NCI-H510A (cell line): ENCODE measurements at places on chromosomes 16 and 17.
A peak's percentile ranks its signal among the peaks of the same experiment; 100 is the strongest.

- DNase-seq, result peak; percentile 89
These were observed 826 bp upstream of the GSE1 start for GRCh38 chr16:85612191-85612800.

DNA sequence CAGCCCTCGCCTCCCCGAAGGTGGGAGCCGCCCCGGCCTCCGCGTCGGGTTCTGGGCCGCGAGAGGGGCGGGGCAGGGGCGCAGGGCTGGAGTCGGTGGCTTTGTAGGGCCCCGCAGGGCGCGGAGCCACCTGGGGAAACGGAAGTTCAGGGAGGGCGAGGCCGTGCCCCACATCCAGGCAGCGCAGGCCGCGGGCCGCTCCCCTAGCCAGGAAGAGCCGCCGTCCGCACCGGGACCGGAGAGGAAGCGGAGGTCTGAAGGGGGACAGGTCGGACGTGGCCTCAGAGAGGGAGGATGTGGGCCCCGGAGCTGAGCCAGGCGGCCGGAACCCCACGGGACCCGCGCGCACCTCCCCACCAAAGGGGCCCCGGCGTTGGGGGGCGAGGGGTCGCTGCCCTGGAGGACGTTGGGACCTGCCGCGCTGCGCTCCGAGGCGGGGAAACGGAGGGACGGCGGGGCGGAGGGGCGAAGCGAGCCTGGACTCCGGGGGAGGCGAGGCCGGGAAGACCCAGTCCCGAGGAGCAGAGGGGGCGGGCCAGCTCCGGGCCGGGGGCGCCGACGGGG is 482 bp upstream of the SLC16A3 start:
- no peak for DNase-seq

DNA sequence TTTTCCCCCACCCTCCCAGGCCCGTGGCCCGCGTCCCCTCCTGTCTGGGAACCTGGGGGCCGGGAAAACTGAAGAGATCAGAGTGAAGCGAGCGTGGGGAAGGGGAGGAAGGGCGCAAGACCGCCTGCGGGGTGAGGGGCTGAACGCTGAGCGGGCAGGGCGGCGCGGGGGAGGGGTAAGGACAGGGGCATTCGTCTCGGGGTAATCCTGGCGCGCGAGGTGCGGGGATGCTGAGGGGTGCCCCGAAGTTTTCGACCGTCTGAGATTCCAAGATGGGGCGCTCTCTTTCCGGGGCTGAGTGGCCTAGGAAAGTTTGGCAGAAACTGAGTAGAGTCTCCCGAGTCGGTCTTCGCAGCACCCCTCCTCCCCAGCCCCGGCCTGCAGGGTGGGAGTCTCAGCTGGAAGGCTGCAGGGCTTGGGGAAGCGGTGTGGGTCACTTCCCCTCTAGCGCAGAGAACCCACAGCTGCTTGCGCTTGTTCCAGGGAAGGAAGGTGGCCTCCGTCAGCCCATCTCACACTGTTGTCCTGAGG is 555 bp downstream of the TTYH2 start:
- no peak for DNase-seq

DNA sequence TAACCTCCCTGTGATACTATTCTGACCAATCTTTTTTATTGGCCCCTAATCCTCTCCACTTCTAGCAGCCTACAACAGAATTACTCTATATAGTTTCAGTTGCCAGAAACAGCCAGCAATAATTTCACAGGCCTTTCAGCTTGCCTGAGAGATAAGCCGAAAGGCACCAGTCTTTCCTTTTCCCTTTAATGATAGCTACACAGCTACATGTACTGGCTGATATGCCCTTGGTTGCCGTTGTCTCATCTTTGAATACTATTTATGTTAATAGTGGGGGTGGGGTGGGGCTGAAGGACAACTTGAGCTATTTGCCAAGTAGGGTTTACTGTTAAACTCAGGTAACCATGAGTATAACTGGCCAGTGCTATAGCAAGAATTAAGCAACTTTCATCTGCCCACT is 35.8 kb upstream of the RASL10B start:
- no peak for DNase-seq

DNA sequence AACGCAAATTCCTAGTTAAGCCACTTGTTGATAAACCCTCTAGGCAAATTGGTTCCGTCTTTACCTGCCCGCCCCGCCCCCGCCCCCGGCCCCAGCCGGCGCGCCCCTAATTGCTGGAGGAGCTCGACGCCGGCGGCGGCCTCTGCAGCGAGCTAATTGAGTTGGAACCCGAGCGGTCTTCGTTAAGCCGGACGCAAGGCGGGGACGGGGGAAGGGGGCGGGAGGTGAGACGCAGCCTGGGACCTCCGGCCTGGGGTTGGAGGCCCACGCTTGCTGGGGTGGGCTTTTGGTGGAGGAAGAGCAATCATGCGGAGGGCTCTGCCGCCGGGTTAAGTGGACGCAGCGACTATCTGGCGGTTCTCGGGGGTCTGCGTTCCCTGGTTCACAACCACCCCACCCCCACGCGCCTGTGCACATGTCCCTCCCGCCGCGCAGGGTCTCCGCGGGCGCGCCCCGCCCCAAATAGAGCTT is 12.7 kb upstream of the FOXF1 start:
- no peak for DNase-seq

DNA sequence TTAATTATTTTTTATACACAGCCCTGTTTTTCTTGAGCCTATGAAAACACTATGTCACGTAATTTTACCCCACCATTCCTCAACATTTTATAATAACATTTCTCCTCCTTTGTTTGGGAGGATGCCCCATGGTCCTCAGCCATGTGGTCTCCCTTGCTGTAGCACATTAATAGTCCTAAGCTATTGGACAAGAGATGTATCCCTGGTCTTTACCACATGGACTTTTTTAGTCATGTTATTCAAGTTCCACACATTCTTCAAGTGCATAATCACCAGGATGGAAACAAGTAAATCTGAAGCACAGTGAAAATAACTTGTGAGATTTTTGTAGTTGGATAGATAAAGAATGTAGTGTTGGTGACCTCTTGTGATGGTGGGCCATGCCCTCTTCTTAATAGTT is 2.0 kb upstream of the KRTAP2-3 start:
- no peak for DNase-seq

GRCh38 chr16:4461250-4462085 is 13.0 kb downstream of the NMRAL1 start:
- DNase-seq, result no peak

GRCh38 chr16:4323071-4323844 is 7.4 kb downstream of the GLIS2 start:
- DNase-seq, result no peak

GRCh38 chr16:19861811-19862327 is 22.8 kb downstream of the GPRC5B start:
- DNase-seq, result no peak

DNA sequence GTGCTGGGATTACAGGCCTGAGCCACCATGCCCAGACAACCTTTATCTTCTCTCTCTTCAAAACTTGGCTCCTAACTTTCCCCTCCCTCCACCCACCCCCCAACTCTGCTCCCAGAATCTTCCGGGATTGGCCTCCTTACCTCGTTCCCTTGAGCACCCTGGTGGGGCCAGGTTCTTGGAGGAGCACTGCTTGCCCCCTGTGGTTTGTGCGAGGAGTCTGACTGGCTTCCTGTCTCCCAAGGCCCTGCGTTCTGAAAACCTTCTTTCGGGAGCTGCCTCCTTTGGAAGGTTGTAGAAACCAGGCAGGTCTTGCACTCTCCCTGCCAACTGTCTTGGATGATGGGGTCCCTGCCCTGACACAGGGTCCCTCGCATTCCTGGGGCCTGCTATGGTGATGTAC is 19.8 kb downstream of the PLXDC1 start:
- no peak for DNase-seq

- no peak for DNase-seq
These were observed 28.3 kb downstream of the TTC19 start for GRCh38 chr17:16027708-16028584.

- no peak for DNase-seq
These were observed 32.0 kb upstream of the DOC2B start for GRCh38 chr17:213286-214105.

DNA sequence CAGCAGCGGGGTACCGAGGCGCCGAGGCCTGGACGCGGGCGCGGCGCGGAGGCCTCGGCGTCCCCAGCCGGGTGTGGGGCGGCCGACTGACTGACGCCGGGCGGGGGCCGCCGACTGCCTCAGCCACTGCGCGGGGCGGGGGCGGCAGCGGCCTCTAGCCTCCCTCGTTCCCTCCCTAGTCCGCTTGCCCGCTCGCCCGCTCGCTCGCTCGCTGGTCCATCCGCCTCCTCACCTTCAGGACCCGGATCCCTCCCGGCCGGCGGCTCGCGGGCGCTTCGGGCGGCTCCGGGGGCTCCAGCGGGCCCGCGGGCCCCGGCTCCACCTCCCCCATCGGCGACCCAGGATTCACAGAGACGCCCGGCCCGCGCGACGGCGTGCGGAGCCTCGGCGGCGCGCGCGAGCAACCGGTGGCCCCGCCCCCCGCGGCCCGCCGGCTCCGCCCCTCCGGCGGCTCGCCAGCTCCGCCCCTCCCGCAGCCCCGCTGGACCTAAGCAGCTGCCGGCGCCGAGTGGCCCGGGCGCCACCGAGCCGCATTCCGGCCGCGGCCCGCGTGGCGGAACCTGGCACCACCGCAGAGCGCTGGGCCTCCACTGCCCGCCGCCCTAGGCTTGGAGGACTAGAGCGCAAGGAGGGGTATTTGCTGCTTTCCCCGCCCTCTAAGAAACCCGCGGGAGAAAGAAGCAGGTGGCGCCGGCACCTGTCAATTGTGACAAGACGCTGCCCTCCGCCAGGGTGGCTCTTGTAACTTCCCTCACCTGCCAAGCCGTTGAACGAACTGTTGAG is 773 bp downstream of the PHLPP2 start:
- DNase-seq, result peak; percentile 58

- DNase-seq, result no peak
These were observed 8.3 kb upstream of the MPHOSPH6 start for GRCh38 chr16:82178352-82178751.

DNA sequence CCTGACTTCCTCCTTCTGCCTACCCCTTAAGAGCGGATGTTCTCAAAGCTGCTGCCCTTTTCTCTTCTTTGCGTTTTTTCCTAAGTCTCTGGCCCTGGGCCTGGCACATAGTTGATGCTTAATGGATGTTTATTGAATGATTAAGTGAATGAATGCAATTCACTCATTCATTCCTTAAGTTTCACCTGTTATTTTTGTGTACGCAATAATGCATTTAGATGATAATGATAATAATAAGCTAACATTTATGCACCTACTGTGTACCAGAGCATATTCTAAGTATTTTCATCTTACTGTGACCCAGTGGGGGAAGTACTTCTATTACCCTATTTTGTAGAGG is 4.4 kb downstream of the CCL5 start:
- no peak for DNase-seq
